ENCODE measurements at places on chromosomes 4 and X.

DNA sequence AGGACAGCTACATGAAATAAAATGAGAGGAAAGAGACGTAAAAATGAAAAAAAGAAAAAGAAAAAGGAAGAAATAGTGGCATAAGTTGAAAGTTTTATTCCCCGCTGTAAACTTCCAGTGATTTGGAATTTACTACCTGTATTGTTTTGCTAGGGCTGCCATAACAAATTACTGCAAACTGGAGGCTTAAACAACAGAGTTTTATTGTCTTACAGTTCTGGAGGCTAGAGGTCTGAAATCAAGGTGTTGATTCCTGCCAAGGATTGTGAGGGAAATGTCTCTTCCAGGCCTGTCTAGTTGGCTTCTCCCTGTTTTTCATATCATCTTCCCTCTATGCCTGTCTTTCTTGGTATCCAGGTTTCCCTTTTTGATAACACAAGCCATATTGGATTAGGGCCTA is 119.4 kb upstream of the PACRGL start:
- no peak for DNase-seq

GRCh38 chr4:85298037-85298436 is 176.9 kb upstream of the ARHGAP24 start:
- no peak for DNase-seq

DNA sequence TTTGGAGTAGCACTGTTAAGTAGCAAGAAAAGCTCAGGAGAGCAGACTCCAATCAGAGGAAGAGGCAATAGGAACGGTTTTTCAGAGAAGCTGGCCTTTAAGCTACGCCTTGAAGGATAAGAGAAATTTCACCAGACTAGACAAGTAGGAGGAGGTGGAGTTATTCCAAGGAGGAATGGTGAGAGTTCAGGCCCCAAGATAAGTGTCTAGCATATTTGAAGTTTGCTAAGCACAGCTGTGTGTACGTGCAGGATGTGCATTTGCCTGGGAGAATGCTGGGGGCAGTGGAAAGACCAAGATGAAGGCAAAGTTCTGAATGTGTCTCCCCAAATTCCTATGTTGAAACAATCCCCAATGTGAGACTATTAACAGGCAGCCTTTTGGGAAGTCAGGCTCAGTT is 91.6 kb downstream of the SOWAHB start:
- no peak for DNase-seq

DNA sequence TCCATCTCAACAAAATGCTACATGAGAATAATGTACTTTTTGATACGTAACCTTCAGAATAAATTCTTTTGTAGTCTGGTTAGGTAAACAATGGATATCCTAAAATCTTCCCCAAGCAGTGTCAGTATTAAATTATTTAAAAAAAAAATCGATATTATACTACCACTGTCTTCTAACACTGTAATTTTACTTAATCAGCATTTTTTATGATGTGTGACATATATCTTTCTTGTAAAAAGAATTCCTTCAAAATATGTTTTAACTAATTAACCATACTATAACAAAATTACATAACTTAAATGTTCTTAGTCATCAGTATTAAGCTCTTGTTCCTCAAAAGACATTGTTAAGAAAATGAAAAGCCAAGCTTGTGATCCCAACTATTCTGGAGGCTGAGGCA is 12.5 kb downstream of the OTUD4 start:
- no peak for DNase-seq

GRCh38 chr4:40870150-40870549 is 120.4 kb downstream of the NSUN7 start:
- no peak for DNase-seq

- DNase-seq: no peak
These were observed 639.7 kb downstream of the TRIML1 start for GRCh38 chr4:188778905-188779304.

- DNase-seq: no peak
These were observed 110.4 kb downstream of the SCD5 start for GRCh38 chr4:82688091-82688795.

- DNase-seq: no peak
These were observed 18.9 kb upstream of the RGN start for GRCh38 chrX:47059142-47059874.

GRCh38 chr4:3767570-3768288 is 1.5 kb downstream of the ADRA2C start:
- DNase-seq: no peak

GRCh38 chr4:114423582-114423981 is 175.0 kb upstream of the UGT8 start:
- no peak for DNase-seq

DNA sequence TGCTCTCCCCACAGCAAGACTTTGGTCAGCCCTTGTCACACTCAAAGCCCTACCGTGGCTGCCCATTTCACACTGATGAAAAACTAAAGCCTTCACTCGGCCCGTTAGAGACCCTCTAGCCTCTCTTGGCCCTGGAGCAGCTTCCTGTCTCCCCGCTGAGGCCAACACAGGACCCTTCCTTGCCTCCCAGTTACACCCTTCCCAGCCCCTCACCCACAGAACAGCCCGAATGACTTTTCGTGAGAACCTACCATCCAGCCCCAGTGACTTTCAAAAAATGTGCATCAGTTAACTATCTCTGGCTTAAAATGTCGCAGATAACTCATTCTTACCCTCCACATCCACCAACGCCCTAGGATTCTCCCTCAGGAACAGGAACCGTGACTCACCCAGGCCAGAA is 756 bp upstream of the TAF9B start:
- DNase-seq: no peak

- DNase-seq: no peak
These were observed 815.1 kb downstream of the ADGRL3 start for GRCh38 chr4:62015043-62015739.

GRCh38 chr4:186032259-186032658 is 36.7 kb upstream of the TLR3 start:
- DNase-seq: no peak

GRCh38 chr4:75710246-75710645 is 14.1 kb upstream of the USO1 start:
- DNase-seq: no peak

- no peak for DNase-seq
These were observed 629.1 kb upstream of the ATOH1 start for GRCh38 chr4:93199492-93199891.

DNA sequence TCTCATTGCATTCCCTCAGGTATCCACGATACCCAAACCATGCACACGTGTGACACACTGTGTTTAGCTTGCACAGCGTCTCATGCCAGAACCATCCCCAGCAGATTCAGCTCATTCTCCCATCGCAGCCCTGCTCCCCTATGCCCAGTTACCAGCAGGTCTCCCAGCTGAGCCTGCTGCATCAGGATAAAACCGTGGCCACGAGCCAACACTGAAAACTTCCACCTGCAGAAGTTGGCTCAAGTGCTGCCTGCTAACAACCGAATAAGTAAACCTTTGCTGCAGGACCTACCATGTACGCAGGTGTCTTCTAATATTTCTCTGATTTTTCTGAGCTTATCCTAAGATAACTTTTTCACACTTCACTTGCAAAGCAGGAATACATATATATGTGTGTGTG is 120.4 kb upstream of the STS start:
- DNase-seq: no peak

- DNase-seq: no peak
These were observed 48.7 kb upstream of the SRD5A3 start for GRCh38 chr4:55297346-55297745.

DNA sequence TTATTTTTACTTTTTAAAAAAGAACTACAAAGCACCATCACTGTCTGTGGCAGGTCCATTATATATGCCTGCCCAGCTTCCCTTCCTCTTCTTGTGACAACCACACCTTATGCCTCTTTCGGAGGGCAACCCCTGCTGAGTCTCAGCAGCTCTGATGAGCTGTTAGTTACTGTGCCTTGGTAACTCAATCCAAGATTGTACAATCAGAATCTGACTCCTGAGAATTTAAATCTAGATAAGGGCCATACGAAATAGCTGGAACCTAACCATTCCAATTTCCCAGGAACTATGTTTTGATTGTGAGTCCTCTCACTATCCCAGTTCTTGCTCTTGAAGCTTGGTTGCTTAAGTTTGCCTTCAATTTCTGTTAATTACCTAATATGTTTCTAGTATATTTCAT is 61.9 kb downstream of the ADAMTS3 start:
- DNase-seq: no peak

GRCh38 chr4:152065545-152065944 is 304.7 kb upstream of the GATB start:
- no peak for DNase-seq

DNA sequence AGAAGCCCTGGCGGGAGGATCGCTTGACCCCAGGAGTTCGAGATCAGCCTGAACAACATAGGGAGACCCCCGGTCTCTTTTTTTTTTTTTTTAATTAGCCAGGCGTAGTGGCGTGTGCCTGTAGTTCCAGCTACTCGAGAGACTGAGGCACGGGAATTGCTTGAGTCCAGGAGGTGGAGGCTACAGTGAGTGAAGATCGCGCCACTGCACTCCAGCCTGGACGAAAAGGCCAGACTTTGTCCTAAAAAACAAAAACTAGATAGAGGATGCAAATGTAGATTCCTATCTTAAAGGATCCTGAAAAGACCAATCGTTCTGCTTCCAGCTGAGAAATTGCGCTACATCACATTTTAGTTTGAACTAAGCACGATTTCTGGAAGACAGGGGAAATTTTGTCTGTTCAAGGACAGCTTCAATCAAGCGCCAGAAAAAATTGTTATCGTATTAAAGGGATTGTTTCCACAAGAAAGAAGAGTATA is 627 bp upstream of the HSD17B11 start:
- peak; percentile 12 for DNase-seq

- no peak for DNase-seq
These were observed 5.7 kb upstream of the PLCXD1 start for GRCh38 chrX:275476-275966.

DNA sequence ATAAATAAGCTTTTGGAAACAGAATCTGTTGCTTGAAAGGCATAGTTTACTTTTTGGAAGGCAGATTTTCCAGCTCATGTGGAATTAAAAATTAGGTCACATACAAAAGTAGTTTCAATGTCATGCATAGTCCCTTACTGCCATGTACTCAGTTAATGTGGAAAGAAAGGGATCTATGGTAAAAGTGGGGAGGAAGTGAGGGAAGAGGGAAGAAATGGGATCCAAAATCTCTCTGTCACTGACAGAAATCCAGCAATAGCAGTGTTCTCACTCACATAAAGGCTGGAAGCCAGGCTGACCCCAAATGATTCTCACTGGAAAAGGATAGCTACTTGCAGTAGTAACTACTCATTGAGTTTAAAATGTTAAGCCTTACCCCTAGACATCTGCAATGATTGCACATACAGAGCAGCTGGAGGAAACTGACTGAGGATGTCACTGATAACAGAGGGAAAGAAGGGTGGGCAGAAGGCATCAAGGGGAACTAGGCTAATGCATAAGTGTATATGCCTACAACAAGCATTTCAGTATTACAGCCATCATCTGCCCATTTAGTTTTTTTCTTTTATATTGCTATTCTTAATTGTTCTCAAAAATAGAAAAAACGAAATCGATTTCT is 445.6 kb downstream of the FAT4 start:
- DNase-seq: no peak

DNA sequence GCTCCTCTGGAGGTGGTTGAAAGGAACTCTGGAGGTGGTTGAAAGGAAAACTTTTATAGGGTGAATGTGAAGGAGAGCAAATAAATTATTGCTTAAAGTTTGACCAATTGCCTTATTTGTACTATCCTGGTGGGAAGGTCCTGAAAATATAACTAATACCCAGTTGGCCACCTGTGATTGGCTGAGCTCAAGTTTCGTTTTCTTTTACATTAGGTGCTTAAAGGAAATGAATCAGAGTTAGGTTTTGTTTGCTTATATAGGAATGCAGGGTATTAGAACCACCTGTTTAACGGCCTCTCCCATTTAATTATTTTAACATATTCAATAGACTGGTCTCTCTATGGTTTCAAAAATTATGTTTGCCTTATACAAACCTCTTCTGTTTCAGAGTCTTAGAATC is 497.6 kb downstream of the PRR32 start:
- DNase-seq: no peak

DNA sequence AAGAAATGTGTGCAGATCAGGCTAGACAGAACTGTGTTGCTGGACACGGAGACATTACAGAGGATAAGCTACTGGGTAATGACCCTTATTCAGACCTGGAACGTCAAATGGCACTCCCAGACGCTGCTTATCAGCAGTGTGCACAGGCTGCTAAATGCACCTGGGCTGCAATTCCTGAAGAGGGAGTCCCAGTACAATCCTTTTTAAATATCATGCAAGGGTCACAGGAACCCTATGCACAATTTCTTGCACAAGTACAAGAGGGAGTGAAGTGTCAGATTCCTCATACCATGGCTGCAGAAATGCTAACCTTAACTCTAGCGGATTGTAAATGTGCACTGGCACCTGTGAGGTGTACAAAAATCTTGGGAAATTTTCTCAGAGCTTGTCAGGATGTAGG is 16.9 kb downstream of the SPIN2B start:
- no peak for DNase-seq

DNA sequence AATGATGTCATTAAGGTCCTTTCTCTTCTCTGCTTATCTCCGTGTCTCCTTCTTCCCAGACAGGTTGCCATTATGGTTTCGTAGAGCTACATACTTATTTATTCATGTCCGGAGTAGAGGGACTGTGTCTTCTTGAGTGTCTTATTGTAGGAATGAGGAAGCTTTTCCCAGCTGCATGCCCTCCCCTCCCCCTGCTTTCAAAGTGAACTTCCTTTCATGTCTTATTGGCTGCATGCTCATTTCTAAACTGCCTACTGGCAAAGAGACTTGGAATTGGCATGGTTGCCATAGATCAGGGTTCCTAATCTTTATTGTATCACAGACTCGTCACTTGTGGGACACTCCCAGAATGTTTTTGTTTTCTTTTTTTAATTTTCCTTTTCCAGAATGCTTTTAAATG is 15.4 kb downstream of the VAMP7 start:
- DNase-seq: no peak

GRCh38 chr4:14562901-14563300 is 439.4 kb upstream of the CPEB2 start:
- no peak for DNase-seq

DNA sequence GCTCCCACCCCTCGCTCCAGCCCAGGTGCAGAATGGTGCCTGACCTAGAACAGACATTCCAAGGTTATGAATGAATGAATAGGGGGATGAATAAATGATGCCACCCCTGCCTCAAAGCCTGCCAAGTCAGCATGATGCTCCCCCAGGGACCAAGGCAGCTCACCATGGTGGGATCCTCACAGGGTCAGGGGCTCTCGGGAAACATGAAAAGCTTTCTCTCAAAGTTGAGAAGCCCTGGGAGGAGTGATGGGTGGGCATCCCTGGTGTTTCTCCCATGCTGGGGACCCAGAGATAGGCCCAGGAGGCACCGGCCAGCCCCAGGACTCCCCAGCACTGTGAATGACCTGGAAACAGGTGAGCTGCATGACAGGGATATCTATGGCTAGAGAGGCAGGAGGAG is 58.9 kb downstream of the HTRA3 start:
- DNase-seq: peak; percentile 12

DNA sequence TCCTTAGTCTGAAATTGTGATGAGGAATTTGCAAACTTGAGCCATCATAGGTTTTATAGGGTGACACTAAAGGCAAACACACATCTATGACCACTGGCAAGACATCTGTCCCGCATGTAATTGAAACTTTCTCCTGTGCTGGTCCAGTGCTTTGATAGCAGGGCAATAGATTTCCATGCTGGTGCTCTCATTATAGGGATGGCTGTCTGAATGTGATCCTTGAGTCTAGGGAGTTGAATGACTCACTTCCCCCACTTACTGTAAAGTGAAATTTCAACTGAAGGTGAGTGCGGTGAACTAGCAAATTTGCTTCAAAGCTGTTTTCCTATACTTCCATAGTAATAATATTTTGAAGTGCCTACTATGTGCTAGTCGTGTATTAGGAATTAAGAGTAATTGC is 1630.0 kb downstream of the STIM2 start:
- no peak for DNase-seq

GRCh38 chr4:17511051-17511450 is 839 bp downstream of the QDPR start:
- no peak for DNase-seq
